ENCODE measurements at places on chromosomes 2 and 18.
A peak's percentile ranks its signal among the peaks of the same experiment; 100 is the strongest.

DNA sequence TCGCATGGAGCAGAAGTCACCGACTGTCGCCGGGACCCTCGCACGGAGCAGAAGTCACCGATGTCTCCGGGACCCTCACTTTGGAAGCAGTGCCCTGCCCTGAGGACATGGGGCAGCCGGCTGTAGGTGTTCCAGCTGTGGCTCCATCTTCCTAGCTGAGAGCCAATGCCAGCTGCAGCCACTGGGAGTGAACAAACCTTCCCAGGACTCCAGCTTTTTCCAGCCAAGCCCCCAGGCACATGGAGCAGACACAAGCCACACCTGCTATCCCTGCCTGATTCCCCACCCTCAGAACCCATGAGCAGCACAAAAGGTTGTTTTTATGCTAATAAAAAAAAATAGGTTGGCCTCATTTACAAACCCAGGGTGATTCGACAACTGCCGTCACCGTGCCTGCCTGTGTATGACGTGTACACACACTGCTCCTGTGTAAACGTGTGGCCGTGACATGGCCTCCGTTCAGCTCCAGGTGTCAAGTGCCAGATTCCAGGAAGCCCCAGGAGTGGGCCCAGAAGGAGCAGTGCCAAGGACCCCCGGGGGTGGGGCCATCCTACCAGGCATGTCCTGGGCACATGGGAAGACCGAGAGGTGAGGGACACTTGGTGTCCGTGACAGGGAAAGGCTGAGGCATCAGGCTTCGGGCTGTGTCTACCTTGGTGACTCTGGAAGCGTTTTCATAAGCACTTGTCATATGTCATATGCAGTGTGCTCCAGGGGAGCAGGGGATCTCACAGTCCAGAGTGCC, 91.5 kb downstream of the EIPR1 start:
- no peak for DNase-seq

- DNase-seq, result no peak
Measured at GRCh38 chr18:69480460-69480859, 79.8 kb downstream of the DOK6 start.

GRCh38 chr2:240889601-240890560, 6.1 kb downstream of the MAB21L4 start:
- no peak for DNase-seq

- peak; percentile 47 for DNase-seq
Measured at GRCh38 chr2:171402906-171403580, 30.7 kb downstream of the METTL8 start.

GRCh38 chr2:220315098-220315823, 687.8 kb downstream of the SLC4A3 start:
- no peak for DNase-seq

- DNase-seq, result no peak
Measured at GRCh38 chr2:172031536-172031935, 31.8 kb downstream of the METAP1D start.

DNA sequence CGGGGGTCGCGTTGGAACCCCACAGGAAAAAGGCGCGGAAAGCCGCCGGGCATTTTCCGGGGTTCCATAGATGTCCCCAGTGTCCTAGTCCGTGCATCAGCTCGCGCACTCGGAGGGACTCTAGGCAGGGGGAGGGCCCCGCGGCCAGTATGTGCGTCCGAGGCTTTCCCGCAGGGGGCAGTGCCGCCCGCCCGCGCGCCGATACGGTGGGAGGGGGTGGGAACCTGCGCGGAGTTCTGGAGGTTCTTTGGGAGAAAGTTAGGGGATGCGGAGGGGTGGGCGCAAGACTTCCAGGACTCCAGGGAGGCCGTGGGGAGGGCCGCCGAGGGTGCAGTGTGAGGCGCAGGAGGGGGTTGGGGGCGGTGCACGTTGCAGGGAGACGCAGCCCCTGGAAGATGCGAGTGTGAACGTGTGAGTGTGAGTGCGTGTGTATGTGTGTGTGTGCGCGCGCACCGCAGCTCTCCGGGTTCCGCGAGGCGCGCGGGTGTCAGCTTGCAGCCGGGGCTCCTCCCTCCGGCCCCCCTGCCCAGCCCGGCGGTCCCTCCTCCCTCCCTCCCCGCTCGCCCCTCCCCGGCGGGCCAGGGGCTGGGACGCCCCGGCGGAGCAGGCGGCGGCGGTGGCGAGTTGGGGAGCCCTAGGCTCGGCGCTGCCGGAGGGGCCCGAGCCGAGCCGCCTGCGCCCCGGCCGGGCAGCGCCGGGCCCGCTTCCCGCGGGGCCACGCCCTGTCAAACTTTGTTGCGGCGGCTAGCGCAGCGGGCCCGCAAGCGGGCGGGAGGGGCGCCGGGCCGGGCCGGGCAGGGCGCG, at the start of gene TCF7L1:
Gene TCF7L1 (plus strand): TSS at position 559 of the 804 bp plus-strand sequence. CDS start 293 bp downstream, outside the sequence.
- peak; percentile 90 for DNase-seq

GRCh38 chr2:102110171-102110570, 32.4 kb upstream of the IL1R1 start:
- DNase-seq, result peak; percentile 35

DNA sequence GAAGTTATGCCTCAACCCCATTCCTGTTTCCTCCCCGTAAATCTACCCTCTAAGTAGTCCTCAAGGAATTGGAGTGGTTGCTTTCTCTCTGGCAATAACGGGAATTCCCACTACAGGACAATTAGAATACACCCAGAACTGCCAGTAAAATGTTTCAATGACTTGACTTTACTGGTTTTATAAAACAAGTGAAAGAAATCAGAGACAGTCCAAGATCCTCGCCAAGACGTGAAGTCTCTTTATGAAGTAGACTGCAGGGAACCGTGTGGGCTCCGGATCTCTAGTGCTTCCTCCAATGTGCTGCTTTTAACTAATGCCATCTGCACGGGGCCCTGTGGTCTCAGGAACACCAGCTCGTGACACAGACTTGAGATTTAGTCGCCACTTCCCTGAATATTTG, 101.4 kb downstream of the CPO start:
- DNase-seq, result peak; percentile 13

- DNase-seq, result no peak
Measured at GRCh38 chr2:24359129-24360049, 947 bp downstream of the ITSN2 start.

DNA sequence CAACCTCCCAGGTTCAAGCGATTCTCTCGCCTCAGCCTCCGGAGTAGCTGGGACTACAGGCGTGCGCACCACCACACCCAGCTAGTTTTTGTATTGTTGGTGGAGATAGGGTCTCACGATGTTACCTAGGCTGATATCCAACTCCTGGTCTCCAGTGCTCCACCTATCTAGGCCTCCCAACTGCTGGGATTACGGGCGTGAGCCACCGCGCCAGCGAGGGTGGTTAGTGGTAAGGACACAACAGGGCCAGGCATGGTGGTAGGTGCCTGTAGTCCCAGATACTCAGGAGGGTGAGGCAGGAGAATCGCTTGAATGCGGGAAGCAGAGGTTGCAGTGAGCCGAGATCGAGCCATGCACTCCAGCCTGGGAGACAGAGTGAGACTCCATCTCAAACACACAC, 26.6 kb upstream of the DUSP2 start:
- no peak for DNase-seq

GRCh38 chr2:44244135-44244871, 31.0 kb upstream of the SLC3A1 start:
- peak; percentile 70 for DNase-seq

DNA sequence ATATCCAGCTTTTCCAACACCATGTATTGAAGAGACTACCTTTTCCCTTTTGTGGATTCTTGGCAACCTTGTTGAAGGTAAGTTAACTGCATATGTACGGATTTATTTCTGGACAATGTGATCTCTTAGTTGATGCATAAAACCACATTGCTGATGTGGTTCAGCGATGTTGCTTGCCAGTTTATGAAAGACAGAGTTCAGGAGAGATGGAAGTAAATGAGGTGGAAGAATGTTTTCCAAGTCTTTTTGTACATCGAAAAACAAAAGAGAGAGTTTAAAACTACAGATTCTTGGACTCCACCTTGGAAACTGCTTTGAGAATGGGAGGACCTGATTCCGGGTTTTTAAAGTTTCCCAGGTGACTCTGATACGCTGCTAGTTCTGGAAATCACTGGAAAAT, 43.8 kb downstream of the MOB4 start:
- no peak for DNase-seq
